NCI-H187 treated with DMSO at 0.1 percent for 48 hours (cell line): ENCODE measurements at places on chromosomes 3 and 15.

DNA sequence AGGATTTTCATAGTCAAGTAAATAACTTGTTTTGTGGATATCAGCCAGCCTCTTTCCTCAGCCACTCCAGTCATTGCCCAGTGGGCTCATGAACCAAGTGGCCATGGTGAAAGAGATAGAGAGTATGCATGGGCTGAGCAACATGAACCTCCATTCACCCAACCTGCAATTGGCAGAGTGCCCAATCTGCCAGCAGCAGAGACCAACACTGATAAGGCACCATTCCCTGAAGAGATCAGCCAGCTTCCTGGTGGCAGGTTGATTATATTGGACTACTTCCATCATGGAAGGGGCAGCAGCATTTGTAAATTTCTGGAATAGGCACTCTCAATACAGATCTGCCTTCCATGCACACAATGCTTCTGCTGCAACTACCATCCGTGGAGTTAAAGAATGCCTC is 10.3 kb upstream of the MCF2L2 start:
- no peak for DNase-seq

- DNase-seq: no peak
Measured at GRCh38 chr15:89369341-89369947, 34.8 kb upstream of the POLG start.

GRCh38 chr3:72343078-72343477 is 505.2 kb downstream of the SHQ1 start:
- DNase-seq: no peak

DNA sequence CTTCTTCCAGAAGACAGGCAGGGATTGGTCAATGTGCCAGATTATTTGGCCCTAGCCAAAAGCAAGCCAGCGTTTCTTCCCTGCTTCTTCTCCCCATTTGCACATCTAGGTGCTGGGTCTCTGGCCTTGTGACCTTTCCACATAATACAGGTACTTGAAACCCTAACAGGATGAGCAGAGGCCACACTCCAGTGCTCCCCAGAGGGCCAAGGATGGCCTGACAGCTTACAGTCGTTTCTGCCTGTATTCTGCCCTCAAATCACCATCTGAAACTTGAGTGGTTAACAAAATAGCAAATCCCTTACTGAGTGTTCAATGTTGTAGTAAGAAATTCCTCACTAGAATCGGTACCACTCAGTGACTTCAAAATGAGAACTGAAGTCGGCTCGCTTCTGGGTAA is 29.1 kb downstream of the MKRN2 start:
- no peak for DNase-seq

DNA sequence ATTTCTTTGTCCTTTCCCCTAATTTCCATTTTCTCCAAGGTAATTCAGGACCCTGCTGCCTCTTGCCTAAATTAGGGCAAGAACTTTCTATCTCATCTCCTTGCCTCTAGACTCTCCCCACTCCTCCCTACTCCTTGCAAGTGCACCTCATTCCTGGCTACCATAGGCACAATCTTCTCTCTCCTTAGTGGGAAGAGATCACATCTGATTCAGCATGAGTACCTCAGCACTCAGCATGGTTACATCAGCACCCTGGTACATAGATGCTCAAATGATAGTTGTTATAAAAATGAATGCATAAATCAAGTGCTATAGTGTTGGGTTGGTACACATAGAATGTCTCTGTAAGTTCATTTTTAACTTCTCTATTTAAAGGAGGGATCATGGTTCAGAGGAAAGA is 313.4 kb upstream of the RASGRP1 start:
- no peak for DNase-seq

- no peak for DNase-seq
Measured at GRCh38 chr3:159239059-159239458, 437.2 kb downstream of the MFSD1 start.

- DNase-seq: no peak
Measured at GRCh38 chr3:108091498-108092250, 843 bp upstream of the CD47 start.

DNA sequence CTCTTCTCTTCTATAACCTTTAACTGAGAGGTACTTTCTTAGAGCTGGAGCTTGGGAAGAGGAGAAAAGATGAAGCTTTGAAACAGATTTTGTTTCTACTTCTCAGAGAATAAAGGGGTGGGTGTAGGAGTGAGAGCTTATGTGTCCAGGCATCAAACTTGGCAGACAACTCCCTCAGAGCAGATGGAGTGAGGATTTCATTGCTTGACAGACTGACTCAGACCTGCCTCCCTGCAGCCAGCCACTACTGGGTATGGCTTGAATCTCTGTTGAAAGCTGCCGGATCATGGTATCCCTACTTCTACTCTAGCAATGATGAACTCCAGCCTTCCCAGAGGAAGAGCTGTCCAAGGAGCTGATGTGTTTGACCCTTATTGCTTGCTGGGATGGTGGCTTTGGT is 36.7 kb downstream of the SYN2 start:
- no peak for DNase-seq

GRCh38 chr3:31981206-31982181 is at the start of the genes OSBPL10 and ZNF860:
Gene OSBPL10, minus strand, starts transcription at chr3:31981262. Its CDS starts 83 bp downstream, at chr3:31981179.
Gene ZNF860, plus strand, starts transcription at chr3:31981750. Its CDS starts 7,330 bp downstream, at chr3:31989080.
- DNase-seq: no peak

GRCh38 chr3:161203485-161204098 is 17.5 kb upstream of the NMD3 start:
- no peak for DNase-seq

DNA sequence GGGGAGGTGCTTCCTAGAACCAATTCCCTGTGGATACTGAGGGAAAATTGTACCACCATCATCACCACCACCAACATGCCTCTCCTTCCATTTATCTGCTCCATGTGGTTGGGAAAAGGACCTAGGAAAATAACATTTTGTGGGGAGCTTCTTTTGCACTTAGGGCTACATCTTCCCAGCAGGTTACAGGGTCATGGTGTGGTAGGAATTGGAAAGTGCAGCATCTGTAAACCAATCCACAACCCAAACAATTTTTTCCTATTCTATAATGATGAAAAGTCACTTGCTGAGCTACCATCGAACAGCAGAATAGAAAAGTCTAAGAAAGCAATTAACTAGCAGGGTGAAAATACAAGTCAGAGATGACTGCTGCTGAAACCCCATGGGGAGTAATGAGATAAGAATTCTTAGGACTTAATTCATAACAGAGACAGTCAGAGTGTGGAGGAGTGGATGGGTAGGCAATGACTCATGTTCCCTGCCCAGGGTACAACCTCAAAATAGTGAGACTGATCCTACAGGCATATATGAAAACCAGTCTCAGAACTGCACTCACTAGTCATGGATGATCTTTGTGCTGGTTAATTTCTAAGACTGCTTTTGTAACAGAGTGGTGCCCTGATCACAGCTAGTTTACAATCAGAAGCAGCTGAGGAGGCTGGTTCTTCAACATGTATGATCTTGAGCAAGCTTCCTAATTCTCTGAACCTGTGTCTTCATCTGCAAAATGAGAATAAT is 38.1 kb upstream of the LEKR1 start:
- no peak for DNase-seq

DNA sequence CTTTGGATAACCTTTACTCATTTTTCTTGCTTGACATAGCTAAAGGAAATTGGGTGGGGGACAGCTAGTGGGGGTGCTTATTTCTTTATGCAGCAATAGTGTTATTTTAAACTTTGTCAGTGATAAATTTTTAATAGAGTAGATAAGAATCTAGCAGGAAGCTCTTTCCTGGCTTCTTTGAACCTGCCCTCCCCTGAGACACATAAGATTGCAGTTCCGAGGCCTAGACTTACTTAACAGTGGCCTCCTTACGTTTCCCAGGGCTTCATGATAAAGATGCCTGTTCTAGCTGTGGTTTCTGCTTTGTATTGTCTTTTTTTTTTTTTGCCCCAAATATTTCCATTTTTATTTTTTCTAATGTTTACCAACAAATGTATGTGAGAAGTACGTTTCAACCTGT is 170.1 kb downstream of the VPS8 start:
- no peak for DNase-seq

GRCh38 chr15:85025516-85026251 is 44.0 kb downstream of the PDE8A start:
- no peak for DNase-seq

GRCh38 chr3:187021748-187022402 is 91.5 kb downstream of the ST6GAL1 start:
- DNase-seq: no peak

GRCh38 chr3:194407423-194407822 is 8.4 kb upstream of the GP5 start:
- DNase-seq: no peak

DNA sequence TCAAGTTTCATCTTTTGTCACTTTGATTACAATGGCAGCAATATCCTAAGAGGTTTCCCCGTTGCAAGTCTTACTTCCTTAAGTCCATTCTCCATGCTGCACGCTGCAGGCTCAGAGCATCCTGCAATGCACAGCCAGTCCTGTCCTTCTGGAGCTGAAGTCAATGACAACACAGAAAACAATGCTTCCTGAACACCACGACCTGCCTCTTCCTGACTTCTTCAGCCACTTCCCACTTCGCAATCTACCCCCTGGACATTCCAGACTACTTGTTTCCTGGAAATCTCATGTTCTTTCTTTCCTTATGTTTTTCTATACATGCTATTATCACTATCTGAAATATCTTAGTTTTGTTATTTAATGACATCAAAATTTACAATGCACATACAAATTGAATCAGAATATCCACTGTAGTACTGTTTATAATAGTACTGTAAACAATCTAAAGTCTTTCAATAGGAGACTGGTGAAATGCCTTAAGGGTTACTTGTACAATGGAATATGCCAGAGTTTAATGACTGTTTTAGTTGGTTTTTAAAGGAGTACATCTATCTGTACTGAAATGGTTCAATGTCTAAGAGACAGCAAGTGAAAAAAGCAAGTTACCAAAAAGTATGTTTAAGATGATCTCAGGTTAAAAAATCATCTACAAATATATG is 113.7 kb upstream of the PRTG start:
- DNase-seq: no peak

DNA sequence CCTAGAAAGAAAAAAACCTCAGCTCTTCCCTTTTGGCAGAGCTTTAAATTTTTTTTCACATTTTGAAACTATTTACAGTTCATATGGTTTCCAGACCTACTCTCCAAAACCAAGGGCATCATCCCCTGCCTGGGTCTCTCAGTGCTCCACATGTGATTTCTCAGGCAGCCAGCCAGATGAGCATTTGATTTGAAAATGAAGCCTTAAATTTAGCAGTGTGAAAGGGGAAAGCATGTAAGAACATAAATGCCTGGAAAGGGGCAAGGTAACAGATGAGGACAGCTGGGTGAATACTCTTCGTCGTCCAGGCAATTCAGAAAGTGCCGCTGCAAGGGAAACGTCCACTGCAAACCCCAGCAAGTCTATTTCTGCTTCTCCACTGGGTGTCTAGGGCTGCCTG is 94.8 kb downstream of the ATP8B4 start:
- no peak for DNase-seq

GRCh38 chr15:90340345-90340744 is 11.7 kb upstream of the ZNF774 start:
- DNase-seq: no peak

DNA sequence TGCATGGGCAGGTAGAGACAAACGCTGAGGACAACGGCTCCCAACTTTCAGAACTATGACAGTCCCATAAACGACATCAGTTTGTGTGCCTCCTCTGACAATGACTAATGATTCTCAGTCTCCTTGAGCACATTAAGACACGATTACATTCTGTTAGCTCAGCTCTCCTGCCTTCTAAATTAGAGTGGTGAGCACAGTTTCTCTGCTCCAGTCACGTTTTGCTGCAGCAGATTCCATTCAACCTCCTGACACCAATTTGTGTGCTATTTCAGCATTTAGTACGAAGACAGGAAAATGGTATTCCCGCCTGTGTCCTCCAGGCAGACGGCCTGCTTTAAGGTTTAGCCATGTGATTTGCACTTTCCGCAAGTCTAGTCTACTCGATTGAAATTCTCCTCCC is 458.4 kb upstream of the CFAP20DC start:
- no peak for DNase-seq

DNA sequence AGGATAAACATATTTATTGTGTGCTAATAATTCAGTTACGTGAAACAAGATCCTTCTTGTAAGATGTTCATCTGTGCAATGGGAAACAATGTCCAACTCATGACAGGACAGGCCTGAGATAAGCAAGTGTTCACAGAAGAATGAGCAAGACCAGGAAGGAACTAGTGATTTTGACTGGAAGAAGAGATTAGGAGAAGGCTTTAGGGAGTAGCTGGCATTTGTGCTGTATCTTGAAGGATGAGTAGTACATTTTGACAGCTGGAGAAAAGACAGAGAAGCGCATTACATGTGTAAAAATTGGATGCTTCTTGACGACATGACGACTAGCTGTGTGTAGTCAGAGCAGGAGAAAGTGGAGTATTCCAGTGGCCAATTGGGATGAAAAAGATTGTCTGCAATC is 48.4 kb downstream of the GBE1 start:
- DNase-seq: no peak

DNA sequence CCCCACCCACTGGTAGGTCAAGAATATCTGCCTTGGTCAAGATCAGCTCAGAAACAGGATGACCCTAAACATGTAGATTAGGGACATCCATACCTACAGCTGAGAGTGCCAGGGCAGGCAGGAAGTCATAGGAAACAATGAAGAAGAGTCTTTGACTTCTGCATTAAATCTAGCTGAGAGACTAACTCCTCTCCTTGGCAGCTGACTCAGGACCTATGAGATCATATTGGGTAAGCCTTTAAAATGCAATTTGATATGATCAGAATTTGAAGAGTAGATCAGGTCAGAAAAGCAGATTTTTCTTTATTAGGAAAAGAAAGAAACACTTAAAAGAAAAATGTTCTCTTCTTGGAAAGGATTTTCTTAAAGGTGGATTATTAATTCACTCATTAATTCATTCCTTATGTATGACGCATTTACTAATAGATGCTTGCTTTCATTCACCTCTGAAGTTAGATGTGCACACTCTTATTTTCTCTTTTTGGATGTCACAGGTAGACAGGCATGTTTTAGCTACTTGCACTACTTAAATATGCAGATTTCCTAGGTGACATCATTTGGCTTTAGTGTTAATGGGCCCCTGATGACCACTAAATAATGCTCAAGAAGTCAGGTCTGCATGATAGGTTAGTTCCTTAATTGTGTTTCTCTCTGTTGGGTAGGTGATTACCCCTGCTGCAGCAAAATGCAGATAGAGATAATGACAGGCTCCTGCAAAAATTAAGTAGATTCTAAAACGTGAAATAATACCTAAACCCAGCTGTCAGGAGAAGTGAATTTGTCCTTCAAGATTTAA is 35.7 kb upstream of the GSK3B start:
- DNase-seq: no peak

DNA sequence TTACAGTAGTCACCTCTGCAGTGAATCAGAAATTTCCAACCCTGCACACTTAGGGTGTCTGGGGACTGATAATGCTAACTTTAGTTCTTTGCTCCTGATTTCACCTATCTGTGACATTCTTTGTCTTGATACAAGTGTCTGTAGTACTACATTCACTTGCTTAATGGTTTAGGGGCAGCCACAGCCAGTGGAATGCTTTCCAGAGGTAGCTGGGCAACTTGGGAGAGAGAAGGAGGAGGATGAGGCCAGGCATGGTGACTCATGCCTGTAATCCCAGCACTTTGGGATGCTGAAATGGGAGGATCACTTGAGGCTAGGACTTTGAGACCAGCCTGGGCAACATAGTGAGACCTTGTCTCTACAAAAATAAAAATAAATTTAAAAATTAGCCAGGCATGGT is 8.5 kb downstream of the BAHD1 start:
- DNase-seq: no peak
